ENCODE measurements at places on chromosomes 11 and 22. TPM values are rescaled to one million over a fixed set of nuclear protein-coding genes. Genes with fewer than 3 reads are reported as not detected.
A peak's percentile ranks its signal among the peaks of the same experiment; 100 is the strongest.

GRCh38 chr11:18016789-18017188, 3.9 kb upstream of the SERGEF start:
- H3K4me1 ChIP-seq, result no peaks in the 10 kb centered on the region
- no peaks in the 10 kb centered on the region for H3K36me3 ChIP-seq
- H3K27me3 ChIP-seq, result no peaks in the 10 kb centered on the region
- H3K27ac ChIP-seq, result no peak overlapping the region

DNA sequence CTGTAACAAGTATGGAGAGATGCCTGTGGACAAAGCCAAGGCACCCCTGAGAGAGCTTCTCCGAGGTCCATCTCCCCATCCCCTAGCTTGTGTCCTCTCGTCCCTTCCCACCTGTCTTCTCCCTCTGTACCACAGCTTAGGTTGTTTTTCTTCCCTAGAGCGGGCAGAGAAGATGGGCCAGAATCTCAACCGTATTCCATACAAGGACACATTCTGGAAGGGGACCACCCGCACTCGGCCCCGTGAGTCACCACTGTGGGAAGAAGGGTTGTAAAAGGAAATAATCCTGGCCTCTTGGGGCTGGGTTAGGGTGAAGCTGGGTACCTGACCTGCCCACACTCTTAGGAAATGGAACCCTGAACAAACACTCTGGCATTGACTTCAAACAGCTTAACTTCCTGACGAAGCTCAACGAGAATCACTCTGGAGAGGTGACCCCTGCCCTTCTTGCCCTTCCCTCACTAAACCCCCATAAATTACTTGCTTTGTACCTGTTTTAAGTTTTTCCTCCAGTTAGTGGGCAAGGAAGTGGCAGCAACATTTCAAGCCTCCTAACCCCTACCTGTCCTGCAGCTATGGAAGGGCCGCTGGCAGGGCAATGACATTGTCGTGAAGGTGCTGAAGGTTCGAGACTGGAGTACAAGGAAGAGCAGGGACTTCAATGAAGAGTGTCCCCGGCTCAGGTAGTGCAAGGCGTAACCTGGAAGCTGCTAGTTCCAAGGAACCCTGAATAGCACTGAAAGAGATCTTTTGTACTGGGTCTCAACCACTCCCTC, 3.1 kb downstream of the TAF10 start:
- H3K27ac ChIP-seq, result peak overlapping the region; percentile 3
- no peak overlapping the region for H3K4me3 ChIP-seq
- DNase-seq, result no peak

GRCh38 chr11:76962583-76963416, 71.4 kb upstream of the B3GNT6 start:
- H3K4me1 ChIP-seq, result no peaks in the 10 kb centered on the region
- no peak overlapping the region for H3K4me3 ChIP-seq
- no peaks in the 10 kb centered on the region for H3K36me3 ChIP-seq
- no peaks in the 10 kb centered on the region for H3K27me3 ChIP-seq
- DNase-seq, result no peak

DNA sequence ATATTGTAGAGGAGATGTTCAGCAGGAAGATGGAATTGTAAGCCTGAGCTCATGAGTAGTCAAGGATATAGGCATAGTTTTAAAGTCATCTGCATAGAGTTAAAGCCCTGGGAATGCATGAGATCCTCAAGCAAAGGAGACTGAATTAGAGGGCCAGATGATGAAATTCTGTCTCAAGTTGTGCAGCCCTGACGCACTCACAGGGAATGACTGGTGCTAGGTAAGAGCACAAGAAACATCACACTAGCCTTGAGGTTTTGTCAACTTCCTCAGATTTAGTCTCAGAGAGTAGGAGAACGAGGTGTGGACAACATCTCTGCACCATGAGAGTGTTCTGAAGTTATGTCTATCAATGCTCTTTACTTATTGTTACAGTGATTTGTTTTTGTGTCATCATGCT, 5.8 kb downstream of the RAB38 start:
- H3K27me3 ChIP-seq, result no peaks in the 10 kb centered on the region
- H3K4me1 ChIP-seq, result no peaks in the 10 kb centered on the region
- no peak overlapping the region for H3K4me3 ChIP-seq
- no peak overlapping the region for H3K27ac ChIP-seq

GRCh38 chr11:35845860-35846259, 98.0 kb upstream of the LDLRAD3 start:
- no peak overlapping the region for H3K27ac ChIP-seq
- peak; percentile 8 for DNase-seq
- peaks cover 39% of the 10 kb centered on the region for H3K27me3 ChIP-seq
- no peak overlapping the region for H3K4me3 ChIP-seq

DNA sequence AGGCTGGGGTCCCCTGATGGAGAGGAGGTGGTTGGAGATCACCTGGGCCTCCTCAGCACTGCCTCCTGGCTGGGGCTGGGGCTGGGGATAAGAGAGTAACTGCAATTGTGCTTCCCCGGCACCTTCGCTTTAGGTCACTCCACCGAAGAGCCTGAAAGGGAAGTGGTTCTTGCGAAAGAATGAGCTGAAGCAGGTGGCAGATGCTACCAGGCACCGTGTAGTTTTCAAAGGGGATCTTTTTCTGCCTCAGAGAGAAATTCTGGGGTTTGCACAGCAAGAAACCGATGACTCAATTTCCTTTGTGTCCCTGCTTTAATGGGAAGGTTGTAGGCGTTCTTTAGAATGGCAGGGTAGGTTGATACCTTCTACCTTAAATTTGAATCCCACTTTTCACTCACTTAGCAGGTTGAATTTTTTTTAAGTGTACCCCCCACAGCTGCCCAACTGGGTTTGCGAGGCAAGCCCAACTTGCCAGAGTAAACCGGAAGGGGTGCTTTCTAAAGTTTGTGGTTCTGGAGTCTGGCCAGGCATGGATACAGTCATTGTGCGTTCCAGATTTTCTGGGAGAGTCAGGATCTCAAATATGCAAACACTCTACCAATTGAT, 5.3 kb downstream of the CD44 start:
- no peaks in the 10 kb centered on the region for H3K27me3 ChIP-seq
- H3K36me3 ChIP-seq, result peaks cover 38% of the 10 kb centered on the region
- H3K4me1 ChIP-seq, result peaks cover 58% of the 10 kb centered on the region
- peak; percentile 93 for DNase-seq
- peak overlapping the region; percentile 97 for H3K27ac ChIP-seq

DNA sequence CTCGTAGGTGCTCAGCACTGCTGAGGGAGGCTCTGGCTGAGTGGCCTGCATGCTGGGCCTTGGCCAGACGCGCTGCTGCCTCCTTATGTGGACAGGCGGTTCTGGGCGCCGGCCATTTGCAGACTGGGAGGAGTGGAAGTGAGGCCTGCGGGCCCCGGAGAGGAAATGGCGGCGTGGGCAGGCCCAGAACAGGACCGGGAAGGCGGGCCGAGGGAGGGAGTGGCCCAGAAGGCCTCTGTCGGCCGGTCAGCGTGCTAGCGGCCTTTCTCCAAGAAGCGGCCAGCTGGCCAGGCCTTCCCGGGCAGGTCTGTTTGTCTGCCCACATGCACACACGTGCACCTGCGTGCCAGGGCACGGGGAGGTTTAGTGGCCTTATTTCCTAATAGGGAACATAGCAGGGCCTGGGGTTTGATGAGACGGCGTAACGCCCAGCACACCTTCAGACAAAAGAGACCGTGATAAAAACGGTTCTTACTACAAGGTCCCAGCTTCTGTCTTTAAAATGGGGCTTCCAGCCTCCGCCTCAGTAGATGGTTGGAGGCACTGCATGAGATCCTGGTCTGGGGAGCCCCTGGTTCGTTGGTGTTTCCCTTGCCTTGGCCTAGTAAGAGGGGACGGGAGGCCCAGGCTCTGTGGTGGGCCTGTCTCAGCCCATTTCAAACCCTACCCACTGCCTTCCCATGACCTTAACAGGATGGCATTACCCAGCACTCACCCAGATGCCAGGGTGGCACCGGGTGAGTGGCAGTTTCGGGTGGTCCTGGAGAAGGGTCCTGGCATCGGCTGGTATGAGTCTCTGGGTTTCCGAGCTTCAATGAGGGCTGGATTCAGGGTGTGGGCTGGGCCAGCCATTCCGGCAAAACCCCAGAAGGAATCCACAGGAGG, 65.1 kb upstream of the PPARA start:
- peaks cover 45% of the 10 kb centered on the region for H3K4me1 ChIP-seq
- no peaks in the 10 kb centered on the region for H3K27me3 ChIP-seq
- peak overlapping the region; percentile 99 for H3K27ac ChIP-seq

GRCh38 chr11:15370495-15371147, 255.9 kb downstream of the INSC start:
- H3K4me1 ChIP-seq, result no peaks in the 10 kb centered on the region
- no peaks in the 10 kb centered on the region for H3K27me3 ChIP-seq
- no peaks in the 10 kb centered on the region for H3K36me3 ChIP-seq
- no peak overlapping the region for H3K4me3 ChIP-seq

DNA sequence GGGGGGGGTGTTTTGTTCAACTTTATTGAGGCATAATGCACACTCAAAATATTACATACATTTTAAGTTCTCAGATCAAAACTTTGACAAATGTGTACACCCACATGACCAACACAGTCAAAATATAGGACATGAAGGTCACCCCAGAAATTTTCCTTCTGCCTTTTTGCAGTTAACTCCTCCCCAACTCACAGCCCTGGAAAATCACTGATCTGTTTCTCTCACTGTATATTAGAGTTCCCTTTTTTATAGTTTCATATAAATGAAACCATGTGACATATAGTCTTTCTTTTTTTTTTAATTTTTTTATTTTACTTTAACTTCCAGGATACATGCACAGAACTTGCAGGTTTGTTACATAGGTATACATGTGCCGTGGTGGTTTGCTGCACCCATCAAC, 4.6 kb downstream of the TMPRSS5 start:
- H3K36me3 ChIP-seq, result no peaks in the 10 kb centered on the region
- no peaks in the 10 kb centered on the region for H3K27me3 ChIP-seq
- H3K4me3 ChIP-seq, result no peak overlapping the region
- no peak overlapping the region for H3K27ac ChIP-seq
- H3K4me1 ChIP-seq, result no peaks in the 10 kb centered on the region

- no peaks in the 10 kb centered on the region for H3K27me3 ChIP-seq
- peak overlapping the region; percentile 68 for H3K4me3 ChIP-seq
- peak overlapping the region; percentile 94 for H3K27ac ChIP-seq
- peak; percentile 24 for DNase-seq
- peaks cover 34% of the 10 kb centered on the region for H3K4me1 ChIP-seq
- H3K36me3 ChIP-seq, result no peaks in the 10 kb centered on the region
Observed at GRCh38 chr22:38257650-38258250, 15.1 kb downstream of the TMEM184B start.

- H3K27ac ChIP-seq, result no peak overlapping the region
- no peaks in the 10 kb centered on the region for H3K4me1 ChIP-seq
- no peak overlapping the region for H3K4me3 ChIP-seq
- peaks cover 12% of the 10 kb centered on the region for H3K36me3 ChIP-seq
- peak; percentile 75 for DNase-seq
- no peaks in the 10 kb centered on the region for H3K27me3 ChIP-seq
Observed at GRCh38 chr11:59802639-59803176, 7.9 kb downstream of the MRPL16 start.

DNA sequence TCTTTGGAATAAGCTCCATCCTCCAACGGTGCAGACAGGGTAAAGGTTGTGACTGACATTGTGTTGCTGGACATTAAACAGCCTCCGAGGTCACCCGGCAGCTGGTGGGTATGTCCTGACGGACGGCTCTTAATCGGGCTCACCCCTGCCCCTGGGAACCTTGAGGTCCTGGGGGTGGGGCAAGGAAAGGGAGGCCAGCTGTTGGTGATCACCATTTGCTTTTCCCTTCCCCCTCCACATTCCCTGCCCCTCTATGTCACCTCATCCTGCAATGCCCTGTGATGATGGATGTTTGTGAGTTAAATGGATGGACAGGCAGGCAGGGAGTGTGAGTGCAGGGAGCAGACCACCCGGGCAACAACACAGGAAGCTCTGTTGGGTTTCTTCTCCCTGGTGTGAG, 26.3 kb downstream of the APLNR start:
- H3K4me1 ChIP-seq, result peaks cover 21% of the 10 kb centered on the region
- H3K27ac ChIP-seq, result no peak overlapping the region
- H3K4me3 ChIP-seq, result no peak overlapping the region

- H3K36me3 ChIP-seq, result no peaks in the 10 kb centered on the region
- H3K4me1 ChIP-seq, result peaks cover 15% of the 10 kb centered on the region
- peak; percentile 51 for DNase-seq
- H3K4me3 ChIP-seq, result no peak overlapping the region
- H3K27me3 ChIP-seq, result no peaks in the 10 kb centered on the region
Observed at GRCh38 chr11:4025967-4026324, 68.7 kb upstream of the RRM1 start.

GRCh38 chr11:63937713-63938478, 906 bp upstream of the NAA40 start:
- H3K27me3 ChIP-seq, result no peaks in the 10 kb centered on the region
- H3K27ac ChIP-seq, result peak overlapping the region; percentile 17
- H3K4me1 ChIP-seq, result 0 out of 2 replicates have a peak, but pooled peaks cover 7% of the 10 kb centered on the region
- H3K4me3 ChIP-seq, result peak overlapping the region; percentile 89
- no peak for DNase-seq
- H3K36me3 ChIP-seq, result no peaks in the 10 kb centered on the region

Gene RASD2
- total RNA-seq, result 3.7 TPM

Gene ANKK1
- total RNA-seq, result not detected

Gene MYOD1
- not detected for total RNA-seq

All from GM23248 (cell line).